ENCODE measurements at places on chromosomes 12 and 14.

DNA sequence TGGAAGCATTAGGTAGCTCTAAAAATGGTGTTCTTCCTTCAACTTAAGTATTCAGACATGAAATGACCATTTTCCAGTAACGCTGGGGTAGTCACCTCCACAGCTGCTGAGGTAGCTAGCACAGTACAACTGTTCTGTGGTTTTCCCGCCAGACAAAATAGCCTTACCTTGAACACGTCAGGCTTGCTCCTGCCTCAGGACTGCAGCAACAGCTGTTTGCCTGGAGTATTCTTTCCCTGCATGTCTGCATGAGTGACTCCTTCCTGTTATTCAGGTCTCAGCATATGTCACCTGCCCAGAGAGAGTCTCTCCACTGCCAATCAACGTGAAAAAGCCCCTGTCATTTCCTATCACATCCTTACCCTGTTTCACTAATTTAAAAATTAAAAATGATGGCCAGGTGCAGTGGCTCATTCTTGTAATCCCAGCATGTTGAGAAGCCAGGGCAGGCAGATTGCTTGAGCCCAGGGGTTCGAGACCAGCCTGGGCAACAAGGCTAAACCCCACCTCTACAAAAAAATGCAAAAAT is 37.9 kb downstream of the WDR89 start:
- DNase-seq, result peak; percentile 42

DNA sequence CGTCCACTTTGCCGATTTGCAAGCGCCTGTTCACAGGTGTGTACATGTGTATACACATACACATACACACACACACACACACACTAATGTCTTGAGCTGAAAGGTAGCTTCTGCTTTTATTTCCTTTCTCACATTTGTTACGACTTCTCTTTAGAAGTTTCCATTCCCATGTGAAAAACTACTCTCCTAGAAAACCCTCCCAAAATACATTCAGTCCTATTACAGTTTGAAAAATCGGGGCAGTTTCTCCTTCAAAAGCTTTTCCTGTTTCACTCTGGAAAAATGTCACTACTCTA is 3.9 kb downstream of the BLTP3B start:
- no peak for DNase-seq

- DNase-seq, result no peak
Observed at GRCh38 chr12:22101749-22102243, 55.8 kb downstream of the CMAS start.

DNA sequence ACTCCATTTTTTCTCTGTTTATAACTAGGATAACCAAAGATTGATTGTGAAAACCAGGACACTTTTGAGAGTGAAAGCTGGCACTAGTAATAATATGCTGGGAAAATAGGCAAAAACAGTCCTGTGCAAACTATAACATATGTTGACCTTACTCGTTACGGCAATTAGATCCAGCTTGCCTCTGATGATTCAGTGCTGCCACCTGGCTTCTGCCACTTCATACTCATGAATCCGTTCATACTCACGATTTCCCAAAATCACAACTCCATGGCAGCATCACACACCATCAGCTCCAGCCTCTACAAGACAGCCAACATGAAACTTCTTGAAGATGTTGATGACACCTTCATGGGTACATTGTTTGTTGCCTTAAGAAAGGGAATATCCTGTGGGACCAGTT is 49.1 kb upstream of the CAND1 start:
- no peak for DNase-seq

- no peak for DNase-seq
Observed at GRCh38 chr12:24898606-24899005, 50.3 kb downstream of the BCAT1 start.

GRCh38 chr12:64389154-64389553 is 1.4 kb downstream of the C12orf56 start:
- peak; percentile 82 for DNase-seq

DNA sequence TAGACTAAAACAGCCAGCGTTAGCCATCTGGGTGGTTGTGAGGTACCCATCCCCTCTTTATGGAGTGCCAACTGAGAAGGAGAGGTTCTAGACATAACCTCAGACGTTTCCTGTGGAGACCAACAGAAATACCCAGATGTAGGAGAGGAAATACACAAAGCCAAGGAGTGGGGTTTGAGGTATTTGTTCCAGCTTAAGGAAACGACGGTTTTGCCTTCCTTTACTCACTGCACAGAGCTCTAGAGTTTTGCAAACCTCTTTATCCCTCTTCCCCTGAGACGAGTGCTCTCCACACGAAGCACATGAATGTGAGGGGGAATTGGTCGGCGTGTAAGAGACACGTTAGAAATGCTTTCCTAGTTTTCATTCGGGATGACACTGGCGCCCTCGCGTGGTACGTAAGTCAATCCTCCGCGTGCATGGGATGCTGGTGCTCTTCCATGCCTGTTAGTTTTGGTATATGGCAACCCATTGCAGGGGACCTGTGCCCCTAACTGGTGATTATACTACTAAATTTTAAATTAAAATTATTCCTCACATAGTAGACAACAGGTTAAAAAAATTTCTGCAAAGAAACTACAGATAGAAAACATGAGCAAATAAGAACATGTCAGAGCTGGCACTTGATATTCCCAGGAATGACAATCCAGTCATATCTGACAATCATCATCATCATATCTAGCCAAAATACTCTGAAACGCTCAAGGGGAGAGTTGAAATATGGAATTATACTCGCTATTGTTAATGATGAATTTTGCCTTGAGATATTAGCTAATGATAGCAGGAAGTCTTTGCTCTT is 121.7 kb downstream of the PPM1H start:
- no peak for DNase-seq

- DNase-seq, result no peak
Observed at GRCh38 chr12:106415134-106415533, 57.6 kb downstream of the POLR3B start.

GRCh38 chr12:1915082-1915968 is 3.1 kb downstream of the CACNA2D4 start:
- DNase-seq, result no peak

GRCh38 chr14:76138758-76139723 is 12.7 kb upstream of the GPATCH2L start:
- DNase-seq, result no peak

GRCh38 chr14:100333311-100333710 is 10.2 kb downstream of the SLC25A47 start:
- DNase-seq, result no peak

DNA sequence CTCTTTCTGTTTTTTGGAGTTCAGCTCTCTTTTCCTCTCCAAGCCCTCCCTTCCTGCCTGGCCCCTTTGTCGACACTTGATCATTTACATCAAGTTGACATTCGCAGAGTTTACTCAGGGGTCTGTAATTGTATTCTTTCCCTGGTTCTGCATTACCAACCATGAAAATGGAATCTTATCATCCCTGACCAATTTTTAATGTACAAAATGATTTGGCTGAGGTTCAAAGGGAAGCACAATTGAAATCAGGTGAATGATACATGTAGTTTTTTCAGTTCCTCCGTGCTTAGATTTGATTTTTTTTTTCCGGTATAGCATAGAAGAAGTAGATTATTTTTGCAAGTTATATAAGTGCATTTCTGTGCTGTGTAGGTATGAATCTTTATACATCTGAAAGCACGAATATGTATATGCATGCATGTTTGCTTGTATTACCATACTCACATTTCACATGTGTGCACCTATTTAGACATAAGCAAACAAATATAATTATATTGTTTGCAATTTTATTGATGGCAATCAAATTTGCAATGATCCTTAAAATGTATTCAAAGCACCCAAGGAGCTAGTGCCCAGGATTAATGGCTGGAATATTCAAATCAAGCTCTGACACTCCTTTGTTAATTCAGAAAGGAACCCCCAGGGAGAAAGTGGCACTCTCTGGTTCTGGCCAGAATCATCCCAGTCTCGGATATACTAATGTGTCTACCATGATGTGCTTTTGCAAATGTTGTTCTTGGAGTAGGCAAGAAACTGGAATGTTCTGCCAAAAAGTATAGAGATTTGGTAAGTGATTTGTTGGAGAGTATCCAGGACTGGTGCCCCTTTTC is 189.3 kb downstream of the VRK1 start:
- no peak for DNase-seq

- no peak for DNase-seq
Observed at GRCh38 chr14:51597261-51598001, 54.3 kb upstream of the FRMD6 start.

- no peak for DNase-seq
Observed at GRCh38 chr14:71464840-71465239, 467.4 kb upstream of the RGS6 start.

DNA sequence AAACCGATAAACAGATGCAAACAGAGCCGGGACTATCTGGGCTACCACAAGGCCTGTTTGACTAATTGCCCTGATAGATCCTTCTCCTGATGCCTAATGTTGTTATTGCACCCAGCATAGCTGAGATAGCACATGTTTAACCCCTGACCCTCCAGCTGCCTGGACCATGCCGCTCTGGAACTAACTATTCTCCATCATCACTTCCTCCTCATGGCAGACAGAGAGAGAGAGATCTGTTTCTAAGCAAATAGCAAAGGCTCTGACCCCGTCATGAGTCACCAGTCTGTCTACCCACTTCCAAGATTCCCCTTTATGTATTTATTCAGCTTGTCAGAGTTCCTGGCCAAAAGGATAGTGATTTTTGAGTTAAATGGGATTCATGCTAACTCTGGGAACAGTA is 58.2 kb upstream of the FLRT2 start:
- no peak for DNase-seq

DNA sequence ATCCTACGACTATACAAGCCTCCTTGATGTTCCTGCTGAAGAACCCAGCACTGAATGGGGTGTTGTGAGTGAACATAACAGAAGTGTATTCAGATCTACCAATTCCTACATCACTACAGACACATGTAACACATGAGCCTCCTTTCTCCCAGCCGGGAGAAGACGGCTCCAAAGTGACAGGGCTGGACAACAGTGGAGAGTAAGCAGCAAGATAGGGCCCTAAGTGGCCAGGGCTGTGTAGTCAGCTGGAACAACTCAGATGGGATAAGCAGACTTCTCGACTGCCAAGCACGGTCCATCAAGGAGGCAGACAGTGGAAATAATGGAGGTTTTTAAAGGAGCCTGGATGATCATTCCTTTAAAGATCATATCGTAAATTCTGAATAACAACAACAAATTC is 73.5 kb downstream of the TTC7B start:
- DNase-seq, result no peak

GRCh38 chr12:94208622-94208966 is 60.2 kb downstream of the PLXNC1 start:
- DNase-seq, result no peak

DNA sequence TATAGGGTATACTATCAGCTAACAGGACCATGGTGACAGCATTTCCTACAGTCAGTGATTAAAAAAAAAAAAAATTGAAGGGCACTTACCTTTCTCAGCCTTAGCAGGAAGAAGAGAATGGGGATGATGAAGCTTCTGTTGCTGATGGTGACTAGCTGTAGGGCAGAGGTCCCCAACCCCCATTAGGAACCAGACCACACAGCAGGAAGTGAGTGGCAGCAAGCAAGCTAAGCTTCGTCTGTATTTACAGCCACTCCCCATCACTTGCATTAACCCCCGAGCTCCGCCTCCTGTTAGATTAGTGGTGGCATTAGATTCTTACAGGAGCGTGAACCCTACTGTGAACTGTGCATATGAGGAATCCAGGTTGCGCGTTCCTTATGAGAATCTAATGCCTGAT is 91.3 kb upstream of the USP44 start:
- peak; percentile 91 for DNase-seq

GRCh38 chr12:18753481-18754123 is 15.7 kb downstream of the CAPZA3 start:
- DNase-seq, result no peak

- DNase-seq, result no peak
Observed at GRCh38 chr12:53575502-53576249, 50.5 kb downstream of the ATF7 start.

- DNase-seq, result no peak
Observed at GRCh38 chr14:90760591-90761316, 55.5 kb downstream of the TTC7B start.

DNA sequence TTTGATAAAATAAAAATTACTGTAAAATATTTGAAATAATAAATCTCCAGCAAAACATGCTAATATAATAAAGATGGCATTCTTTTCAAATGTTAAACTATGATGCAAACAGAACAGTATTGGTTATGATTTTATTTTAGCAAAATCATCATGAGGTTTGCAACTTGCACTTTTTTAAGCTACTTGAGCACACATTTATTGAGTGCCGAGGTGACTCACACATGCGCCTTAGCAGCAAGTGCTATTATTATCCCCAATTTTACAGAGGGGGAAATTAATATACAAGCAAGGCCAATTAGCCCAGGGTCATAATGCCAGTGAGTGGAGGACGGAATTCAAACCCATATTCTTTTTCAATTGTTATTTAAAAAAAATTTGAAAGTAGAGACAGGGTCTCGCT is 7.3 kb downstream of the DYRK4 start:
- DNase-seq, result no peak

GRCh38 chr12:39905152-39905551 is 200.7 kb downstream of the SLC2A13 start:
- no peak for DNase-seq

DNA sequence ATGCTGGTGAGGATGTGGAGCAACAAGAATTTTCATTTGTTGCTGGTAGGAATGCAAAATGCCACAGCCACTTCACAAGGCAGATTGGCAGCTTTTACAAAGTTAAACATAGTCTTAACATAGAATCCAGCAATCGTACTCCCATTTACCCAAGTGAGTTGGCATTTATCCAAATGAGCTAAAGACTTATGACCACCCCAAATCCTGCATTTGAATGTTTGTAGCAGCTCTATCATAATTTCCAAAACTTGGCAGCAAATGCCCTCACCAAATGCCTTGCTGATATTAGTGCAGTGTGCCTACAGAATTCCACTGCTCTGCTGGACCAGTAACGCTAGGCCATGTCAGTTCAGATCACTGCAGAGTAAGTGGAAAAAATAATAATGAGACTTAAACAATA is 120.7 kb upstream of the AMIGO2 start:
- no peak for DNase-seq

GRCh38 chr12:92847368-92847767 is 81.7 kb downstream of the EEA1 start:
- no peak for DNase-seq

DNA sequence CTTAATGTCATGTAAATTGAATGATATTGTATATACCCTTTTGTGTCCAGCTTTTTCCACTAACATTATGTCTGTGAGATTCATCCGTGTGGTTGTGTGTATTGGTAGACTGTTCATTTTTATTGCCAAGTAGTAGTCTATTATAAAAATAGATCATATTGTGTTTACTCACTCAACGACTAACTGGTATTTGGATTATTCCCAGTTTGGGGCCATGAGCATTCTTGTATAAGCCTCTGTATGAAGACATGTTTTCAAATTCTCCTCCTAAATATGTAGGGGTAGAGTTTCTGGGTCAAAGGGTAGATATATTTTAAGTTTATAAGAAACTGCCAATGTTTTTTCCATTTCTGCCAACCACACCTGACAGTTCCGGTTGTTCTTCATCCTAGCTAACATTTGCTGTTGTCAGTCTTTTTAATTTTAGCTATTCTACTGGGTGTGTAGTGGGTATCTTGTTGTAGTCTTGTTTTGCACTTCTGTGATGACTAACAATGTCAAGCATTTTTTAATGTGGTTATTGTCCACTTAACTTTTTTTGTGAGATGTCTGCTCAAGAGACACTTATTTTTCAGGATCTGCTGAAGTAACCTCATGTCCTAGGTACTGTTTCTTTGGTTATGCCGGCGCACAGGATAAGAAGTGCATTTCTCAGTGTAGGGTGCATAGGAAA is 93.2 kb downstream of the DACT1 start:
- DNase-seq, result no peak

- no peak for DNase-seq
Observed at GRCh38 chr12:123531091-123531490, 2.4 kb downstream of the RILPL1 start.

GRCh38 chr12:54356228-54356627 is 8.1 kb downstream of the GPR84 start:
- DNase-seq, result no peak
